ENCODE measurements at places on chromosomes 2 and 18.

GRCh38 chr2:33197198-33197938 lies 250.6 kb downstream of the LTBP1 start:
- no peak for DNase-seq

- DNase-seq = no peak
Observed at GRCh38 chr2:106270471-106270891, 76.4 kb upstream of the UXS1 start.

- no peak for DNase-seq
Observed at GRCh38 chr18:51301376-51301775, 103.9 kb upstream of the MEX3C start.

- no peak for DNase-seq
Observed at GRCh38 chr2:121031568-121032340, 253.2 kb downstream of the TFCP2L1 start.

GRCh38 chr2:235144291-235144690 lies 192.5 kb downstream of the SH3BP4 start:
- no peak for DNase-seq

- DNase-seq = no peak
Observed at GRCh38 chr2:174981331-174981730, 23.9 kb downstream of the CHN1 start.

DNA sequence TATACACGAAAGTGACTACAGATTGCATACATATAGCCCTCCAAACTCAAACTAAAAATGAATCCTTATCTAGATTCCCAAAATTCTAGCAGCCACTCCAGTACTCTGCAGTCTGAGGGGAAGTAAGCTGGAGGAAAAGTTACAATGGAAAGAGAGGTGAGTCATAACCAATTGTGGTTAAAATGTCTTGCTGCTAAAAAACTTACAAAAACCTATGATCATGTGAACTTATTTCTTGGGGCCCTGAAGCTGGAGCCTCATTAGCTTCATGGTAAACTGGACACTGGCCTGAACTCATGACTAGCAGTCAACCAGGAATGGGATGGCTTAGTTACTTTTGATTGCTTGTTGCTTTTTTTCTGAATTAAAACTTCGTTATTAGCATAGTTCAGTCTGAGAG lies 175.9 kb downstream of the SLC4A3 start:
- DNase-seq = no peak

GRCh38 chr2:96838345-96839292 lies 5.2 kb downstream of the ANKRD23 start:
- no peak for DNase-seq

GRCh38 chr2:6793371-6793770 lies 72.3 kb downstream of the CMPK2 start:
- no peak for DNase-seq

DNA sequence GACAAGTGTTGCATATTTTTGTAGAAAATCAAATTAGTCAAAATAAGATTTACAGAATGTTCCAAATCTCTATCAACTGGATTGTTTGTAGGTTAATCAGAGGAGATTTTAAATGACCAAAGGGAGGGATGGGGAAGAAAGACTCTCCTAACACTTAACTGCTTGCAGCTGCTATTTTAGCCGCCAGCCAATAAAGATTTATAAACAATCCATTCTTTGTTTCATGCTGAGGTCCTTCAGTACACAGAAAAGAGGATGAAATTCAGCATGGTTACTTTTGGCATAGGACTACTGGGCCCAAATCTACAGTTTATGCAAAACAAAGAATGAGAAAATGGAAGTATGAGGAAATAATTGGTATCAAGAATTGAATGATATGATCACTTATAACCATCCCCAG lies 86.4 kb upstream of the FN1 start:
- DNase-seq = no peak

- DNase-seq = no peak
Observed at GRCh38 chr2:153786016-153786415, 85.7 kb upstream of the GALNT13 start.

DNA sequence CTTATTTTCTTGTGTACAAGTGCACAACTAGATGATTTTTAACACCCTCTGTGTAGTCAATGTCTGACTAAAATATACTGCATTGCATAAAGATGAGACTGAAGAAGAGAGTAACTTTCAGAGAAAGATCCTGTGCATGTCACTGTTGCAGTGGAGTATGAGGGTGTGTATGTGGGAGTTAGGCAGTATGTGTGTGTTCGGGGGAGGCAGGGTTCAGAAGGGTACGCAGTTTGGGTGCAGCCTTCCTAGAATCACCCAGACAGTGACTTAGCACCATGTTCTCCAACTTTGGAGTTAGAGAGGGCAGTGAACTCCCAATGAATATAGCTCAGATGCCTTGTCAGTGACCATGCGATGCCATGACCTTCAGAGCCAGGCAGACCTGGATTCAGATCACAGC lies 84.6 kb downstream of the LRATD1 start:
- no peak for DNase-seq

DNA sequence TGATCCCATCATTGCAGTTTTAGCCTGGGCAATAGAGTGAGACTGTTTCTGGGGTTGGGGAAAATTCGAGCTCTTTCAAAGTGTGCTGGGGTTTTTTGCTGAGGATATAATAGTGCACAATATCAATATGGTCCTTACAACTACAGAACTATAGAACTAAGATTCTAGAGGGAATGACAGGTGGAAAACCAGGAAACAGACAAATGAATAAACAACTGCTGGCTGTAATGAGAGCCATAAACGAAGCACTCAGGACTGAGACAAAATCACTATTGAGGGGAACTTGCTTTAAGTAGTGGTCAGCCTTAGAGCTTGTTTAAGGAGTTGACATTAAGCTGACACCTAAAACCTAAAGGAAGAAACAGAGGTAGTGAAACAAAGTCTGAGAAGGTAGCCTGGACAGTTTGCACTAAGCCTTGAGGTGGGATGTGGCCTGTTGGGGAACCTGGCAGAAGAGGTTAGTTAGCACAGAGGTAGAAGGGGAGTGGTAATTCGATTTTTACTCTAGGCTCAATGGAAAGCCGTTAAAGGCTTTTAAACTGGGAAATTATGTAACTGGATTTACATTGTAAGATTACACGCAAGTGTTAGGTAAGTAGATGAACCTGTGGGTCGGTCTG lies 33.8 kb downstream of the LCLAT1 start:
- no peak for DNase-seq

GRCh38 chr2:134232868-134233727 lies 20.8 kb upstream of the MGAT5 start:
- no peak for DNase-seq

DNA sequence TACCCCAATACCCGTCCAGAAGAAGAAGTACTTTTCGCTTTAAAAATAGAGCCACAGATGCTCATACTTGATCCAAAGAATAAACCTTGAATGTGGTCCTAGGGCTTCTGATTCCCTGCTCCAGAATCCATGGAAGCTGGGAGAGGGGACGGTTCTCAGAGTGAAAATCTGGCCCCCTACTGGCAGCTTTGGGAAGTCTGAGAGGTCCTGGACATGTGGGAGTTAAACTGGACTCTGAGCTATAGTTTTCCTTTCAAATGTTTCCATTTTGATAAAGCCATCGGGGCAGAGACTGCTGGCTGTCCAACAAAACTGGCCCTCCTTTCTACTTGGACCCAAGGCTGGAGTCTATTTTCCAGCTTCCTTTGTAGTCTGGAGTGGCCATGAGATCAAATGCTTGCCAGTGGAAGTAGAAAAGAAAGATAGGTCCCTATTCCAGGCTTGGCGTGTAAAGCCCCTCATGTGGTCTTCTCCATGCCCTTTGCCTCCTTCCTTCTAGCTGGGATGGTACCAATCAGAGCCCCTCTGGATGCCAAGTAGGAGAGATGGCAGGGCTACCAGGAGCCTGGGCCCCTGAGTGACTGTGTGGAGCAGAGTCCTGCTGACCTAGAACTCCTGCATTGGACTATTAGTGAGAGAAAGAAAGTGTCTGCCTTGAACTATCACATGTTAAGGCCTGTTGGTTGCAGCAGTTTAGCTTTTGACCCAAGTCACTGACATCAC lies 37.7 kb upstream of the TBC1D8 start:
- no peak for DNase-seq

GRCh38 chr18:42080340-42080739 lies 125.3 kb downstream of the PIK3C3 start:
- no peak for DNase-seq

DNA sequence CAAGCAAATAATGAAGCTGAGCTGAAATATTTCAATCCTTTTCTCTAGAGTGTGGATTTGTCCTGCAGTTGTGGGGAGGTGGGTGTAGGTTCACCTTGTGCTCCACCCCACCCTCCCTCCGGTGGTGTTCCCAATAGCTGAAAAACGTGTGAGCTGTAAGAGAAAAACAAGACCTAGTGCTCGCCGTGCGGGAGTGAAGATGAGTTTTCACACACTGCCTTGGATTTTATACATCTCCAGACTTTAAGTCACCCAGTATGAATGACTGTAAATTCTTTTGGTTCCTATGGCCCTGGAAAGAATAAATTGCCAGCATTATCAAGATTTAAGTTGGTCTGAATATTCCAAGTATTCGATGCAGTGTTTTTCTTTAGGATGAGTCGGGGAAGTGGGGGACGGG lies 1.9 kb upstream of the SOX11 start:
- DNase-seq = no peak

- no peak for DNase-seq
Observed at GRCh38 chr2:238098901-238099713, 1.0 kb upstream of the ESPNL start.

DNA sequence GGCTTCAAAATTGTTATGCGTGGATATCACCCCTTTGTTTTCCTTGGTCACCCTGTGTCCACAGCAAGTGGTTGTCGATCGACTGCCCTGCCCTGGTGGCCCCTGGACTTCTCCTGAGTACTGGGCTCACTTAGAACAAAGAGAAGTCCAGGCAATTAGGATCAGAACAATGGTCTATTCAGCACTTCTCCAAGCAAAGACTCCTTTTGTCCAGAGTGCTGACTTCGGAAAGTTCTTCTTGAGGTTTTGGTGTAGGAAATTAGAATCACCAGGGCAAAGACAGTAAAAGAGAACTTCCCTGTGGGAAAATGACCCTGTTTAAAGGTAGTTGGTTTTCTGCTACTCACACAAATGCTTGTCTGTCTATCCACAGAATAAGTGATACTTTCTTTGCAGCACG lies 173.9 kb downstream of the FHOD3 start:
- DNase-seq = no peak

DNA sequence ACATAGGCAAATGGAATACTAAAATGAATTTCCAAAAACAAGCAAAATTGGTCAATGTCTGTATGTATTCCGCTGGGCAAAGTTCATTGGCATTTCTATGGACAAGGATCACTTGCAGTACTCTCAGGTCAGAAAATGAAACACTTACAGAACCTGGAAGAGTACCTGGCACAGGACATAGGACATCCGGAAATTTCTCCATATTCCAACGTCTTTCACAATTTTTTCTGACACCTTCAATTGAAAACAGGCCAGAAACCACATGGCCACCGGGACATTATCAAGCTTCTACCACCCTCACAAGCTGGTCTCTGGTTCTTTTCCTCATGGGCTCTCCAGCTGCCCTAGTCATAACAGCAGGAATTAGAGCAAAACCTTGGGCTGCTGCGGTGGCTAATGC lies 96.9 kb upstream of the MSH6 start:
- no peak for DNase-seq

- DNase-seq = no peak
Observed at GRCh38 chr2:7660816-7661215, 743.6 kb downstream of the RNF144A start.

DNA sequence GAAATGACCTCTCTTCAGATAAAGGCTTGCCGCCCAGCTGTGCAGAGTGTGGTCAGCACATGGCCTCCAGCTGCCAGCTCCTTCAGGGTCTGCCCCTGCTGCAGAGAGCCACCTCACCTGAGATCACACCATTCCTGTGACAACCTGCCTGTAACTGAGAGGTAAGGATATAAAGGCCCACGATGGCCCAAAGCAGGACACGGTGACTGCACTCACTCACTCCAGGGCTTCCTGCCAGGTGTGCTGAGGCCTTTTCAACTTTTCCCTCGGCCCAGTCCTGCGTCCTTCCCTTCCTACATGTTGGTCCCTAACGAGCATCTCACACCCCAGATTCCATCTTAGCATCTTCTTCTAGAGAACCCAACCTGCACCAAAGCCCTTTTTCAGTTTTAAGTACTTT lies 36.2 kb downstream of the ANKRD44 start:
- DNase-seq = no peak

DNA sequence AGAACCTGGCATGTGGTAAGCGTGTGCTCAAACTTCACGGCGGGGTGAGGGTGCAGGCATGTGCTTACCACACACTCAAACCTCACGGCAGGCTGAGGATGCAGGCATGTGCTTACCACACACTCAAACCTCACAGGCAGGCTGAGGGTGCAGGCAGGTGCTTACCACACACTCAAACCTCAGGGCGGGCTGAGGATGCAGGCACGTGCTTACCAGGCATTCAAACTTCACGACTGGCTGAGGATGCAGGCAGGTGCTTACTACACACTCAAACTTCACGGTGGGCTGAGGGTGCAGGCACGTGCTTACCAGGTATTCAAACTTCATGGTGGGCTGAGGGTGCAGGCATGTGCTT lies 105.0 kb upstream of the ALKAL2 start:
- no peak for DNase-seq

GRCh38 chr2:46241344-46241743 lies 55.9 kb upstream of the EPAS1 start:
- no peak for DNase-seq

GRCh38 chr2:223725494-223725893 lies 111.9 kb downstream of the AP1S3 start:
- DNase-seq = peak; percentile 90

DNA sequence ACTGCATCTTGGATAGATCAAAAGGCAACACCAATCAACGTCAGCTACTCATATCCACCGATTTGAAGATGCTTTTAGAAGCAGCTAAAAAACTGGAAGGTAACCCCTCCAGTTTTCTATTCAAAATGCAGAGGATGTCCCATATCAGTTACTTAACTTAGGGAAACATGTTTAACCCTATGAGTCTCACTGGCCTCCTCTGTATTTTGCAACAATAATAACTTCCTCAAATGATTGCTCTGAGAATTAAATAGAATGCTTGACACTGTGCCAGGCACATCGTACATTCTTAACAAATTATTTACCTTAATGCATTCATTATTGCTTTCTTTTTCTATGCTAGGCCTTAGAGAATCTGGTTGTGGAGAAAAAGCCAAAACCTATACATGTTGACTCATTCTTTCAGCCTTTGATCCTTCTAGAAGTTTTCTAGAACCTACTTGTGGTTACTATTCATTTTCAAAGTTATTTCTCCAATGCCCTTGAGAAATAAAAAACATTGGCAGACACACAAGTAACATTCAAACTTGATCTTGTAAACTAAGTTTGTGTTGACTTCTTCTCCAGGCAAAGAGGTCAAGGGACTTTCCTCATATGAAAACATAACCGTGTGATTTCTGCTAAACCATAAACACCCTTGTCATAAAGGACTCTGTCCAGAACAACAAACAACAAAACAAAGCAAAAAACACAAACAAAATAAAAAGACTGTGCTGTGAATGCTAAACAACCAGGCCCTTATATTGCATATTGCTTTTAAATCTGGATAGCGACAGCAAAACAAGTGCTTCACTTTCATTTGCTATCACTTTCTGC lies 4.6 kb downstream of the DOCK10 start:
- DNase-seq = no peak

DNA sequence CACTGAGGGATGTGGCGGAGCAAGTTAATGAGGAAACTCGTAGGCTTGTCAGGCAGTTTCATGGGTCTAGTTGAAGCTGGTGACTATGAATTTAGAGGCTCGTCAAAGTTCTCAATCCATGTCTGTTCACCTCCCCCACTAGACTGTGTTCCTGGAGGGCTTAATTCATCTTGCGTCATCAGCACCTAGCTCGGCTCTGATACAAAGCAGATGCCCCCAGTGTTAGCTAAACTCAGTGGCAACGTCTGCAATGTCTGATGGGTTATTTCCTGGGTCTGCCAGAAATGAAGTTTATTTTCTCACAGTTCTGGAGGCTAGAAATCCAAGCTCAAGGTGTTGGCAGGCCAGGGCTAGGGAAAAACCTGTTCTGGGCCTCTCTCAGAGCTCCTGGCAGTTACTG lies 140.6 kb downstream of the PID1 start:
- no peak for DNase-seq

Measured in GM04504 (cell line).